Non-pigmented ciliary epithelial cell (primary cell): ENCODE measurements at places on chromosomes 3 and 15.

- DNase-seq = no peak
Observed at GRCh38 chr3:117611211-117611610, 901.6 kb downstream of the TUSC7 start.

GRCh38 chr3:45179163-45179562, 33.0 kb upstream of the CDCP1 start:
- no peak for DNase-seq

DNA sequence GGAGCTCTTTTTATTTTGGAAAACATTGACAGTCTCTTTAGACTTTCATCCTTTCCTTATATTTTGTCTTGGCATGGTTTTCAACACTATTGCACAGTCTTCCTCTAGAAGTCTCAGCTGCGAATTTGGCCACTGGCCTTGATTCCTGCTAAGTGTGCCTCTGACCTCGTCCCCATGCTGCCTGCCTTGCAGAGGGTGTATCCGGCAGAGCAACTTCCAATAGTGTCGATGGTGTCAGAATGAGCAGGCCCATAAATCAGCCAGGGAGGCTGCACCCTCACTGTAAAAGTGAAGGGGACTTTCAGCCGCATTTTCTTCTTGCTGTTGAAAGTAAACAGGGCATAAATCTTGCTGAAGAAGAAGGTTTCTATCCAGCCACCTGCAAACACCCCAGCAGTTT, 336.7 kb upstream of the TRIM42 start:
- no peak for DNase-seq

DNA sequence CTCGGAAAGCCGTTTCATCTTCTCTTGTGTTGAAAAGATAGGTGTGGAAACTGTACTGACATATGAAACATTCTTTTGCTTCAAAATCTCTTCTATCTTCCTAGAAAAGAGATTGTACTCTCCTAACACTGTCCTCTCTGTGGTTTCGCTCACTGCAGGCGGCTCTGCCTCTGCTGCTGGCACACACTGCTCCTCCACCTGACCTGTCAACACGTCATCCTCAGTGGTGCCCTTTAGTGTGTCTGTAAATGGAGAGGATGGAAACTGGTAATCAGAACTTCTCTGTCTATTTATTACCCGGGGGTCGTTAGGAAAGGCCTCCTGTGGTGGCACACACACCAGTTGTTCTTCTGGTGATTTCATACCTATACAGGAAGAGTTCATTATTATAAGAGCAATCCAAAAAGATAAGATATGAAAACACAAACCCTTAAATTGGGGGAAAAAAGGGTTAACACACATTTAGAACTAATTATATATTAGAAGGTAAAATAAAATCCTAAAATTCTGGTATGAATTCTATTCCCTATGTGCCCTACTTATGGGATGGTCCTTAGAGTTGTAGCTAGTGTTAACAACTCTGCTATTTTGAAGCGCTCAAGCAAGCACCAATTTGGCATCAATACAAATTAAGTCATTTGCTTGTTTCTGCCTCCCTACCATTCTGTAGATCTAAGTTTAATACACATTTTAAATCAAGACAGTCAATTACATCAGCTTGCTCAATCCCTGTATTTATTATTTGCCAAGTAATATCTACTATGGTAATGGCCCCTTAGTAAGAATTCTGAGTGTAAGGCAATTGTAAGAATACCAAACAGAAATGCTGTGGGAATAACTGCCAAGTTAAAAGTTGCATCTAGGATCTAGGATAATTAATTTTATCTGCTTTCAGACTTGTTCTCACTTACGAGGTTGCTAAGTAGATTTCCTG, 49.2 kb downstream of the TASOR start:
- no peak for DNase-seq

GRCh38 chr3:122258757-122259371, 66.2 kb upstream of the CSTA start:
- DNase-seq = no peak

GRCh38 chr3:196684548-196685407, 27.3 kb downstream of the CEP19 start:
- DNase-seq = peak; percentile 14

- peak; percentile 44 for DNase-seq
Observed at GRCh38 chr3:134197681-134198261, 52.9 kb downstream of the RYK start.

DNA sequence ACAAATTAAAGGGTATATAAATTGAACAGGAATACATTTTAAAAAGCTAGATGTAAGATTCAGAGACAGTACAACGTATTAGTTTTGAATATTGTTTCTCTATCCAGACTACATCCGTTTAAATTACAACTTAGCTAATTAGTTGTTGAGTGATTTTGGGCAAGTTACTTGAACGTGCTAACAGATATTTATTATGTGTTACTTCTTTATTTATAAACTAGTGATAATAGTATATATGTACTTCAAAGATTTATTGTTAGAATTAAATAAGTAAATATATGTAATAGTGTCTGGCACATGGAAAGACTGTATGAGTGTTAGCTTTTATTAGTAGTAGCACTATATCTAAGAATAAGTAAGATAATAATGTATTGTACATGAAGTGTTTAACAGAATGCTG, 92.0 kb upstream of the GBE1 start:
- DNase-seq = no peak

DNA sequence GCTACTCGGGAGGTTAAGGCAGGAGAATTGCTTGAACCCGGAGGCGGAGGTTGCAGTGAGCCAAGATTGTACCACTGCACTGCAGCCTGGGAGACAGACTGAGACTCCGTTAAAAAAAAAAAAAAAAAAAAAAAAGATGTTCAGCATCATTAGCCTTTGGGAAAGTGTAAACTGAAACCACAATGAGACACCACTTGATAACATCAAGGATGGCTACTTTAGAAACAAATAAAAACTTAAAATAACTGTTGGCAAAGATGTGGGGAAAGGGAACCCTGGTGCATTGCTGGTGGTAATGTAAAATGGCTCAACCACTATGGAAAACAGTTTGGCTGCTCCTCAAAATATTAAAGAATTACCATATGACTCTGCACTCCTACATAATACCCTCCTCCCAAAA, 1.9 kb downstream of the LEO1 start:
- DNase-seq = no peak

DNA sequence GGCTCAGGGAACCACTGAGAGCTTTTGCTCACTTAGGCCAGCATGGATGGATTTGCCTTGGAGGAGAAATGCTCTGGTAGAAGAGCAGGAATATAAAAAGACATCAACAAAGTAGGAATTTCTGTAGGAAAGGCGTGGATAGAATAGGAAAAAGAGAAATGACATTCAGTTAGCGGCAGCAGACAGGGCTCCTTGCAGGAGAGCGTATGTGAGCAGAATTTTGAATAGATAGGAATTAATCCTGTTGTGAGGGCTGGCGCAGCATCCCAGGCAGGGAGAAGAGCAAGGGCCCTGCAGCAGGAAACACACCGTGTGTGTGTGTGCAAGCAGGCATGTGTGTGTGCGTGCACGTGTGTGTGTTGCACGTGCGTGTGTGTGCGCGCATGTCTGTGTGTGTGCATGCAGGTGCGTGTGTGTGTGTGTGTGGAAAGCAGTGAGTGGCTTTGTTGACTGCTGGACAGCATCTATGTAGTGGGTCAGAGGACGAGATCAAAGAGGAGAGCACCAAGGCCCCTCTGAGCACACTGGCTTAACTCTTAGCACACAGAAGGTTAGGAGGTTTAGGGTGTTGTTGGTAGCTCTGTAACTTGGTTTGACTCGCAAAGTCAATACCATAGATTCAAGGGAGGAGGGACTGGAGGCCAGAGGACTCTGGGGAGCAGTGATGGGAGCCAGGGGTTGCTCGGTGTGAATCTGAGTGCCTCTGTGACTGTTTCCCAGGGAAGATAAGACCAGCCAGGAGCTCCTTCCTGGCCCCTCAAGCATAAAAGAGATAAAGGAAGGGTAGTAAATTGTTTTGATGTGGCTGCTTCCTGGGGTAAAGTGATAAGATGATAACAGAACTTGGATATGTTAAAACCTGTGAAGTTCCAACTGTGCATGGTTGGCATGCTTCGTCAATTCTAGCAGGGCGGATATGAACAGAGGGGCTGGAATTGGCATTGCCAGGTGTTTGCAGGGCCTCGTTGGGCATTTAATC, 639.5 kb downstream of the NR2F2 start:
- DNase-seq = no peak

- DNase-seq = peak; percentile 83
Observed at GRCh38 chr3:189664311-189664710, 33.1 kb downstream of the TP63 start.

GRCh38 chr3:114452256-114452655, 158.4 kb downstream of the TIGIT start:
- no peak for DNase-seq

DNA sequence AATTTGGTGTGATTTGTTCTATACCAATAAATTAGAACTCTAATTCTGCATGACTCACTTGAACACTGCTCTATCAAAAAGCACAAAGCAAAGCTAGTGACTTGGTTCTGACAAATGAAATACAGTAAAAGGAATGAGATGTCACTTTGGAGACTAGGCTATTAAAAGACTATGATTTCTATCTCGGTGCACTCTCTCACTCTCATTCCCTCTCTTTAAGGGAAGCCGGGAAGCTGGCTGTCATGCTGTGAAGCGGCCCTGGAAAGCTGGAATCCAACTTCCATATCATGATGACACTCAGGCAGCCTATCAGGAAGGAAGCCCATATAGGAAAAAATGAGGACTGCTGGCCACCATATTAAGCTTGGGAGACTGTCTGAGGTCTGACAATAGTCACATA, 590.1 kb upstream of the CBLB start:
- DNase-seq = no peak

- DNase-seq = no peak
Observed at GRCh38 chr3:195257454-195258448, 13.2 kb downstream of the XXYLT1 start.

GRCh38 chr3:158573714-158574113, 2.7 kb downstream of the MLF1 start:
- no peak for DNase-seq

GRCh38 chr3:124797426-124797945, 67.2 kb downstream of the UMPS start:
- no peak for DNase-seq

DNA sequence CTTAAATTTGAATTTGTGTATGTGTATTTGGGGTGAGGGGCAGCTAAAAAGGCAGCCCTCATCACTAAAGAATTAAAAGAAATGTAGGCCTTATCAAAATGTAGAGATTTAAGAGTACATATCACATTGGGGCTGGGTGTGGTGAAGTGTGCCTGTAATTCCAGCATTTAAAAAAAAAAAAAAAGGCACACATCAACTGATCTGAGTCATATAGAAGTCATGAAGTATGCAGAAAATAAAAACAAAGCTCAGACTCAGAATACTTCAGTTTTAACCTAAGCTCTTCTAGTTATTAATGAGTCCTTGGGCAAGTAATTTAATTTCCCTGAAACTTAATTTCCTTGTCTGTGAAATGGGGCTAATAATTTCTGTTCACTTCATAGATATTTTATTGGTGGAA, 31.6 kb downstream of the SLC24A1 start:
- no peak for DNase-seq

- DNase-seq = no peak
Observed at GRCh38 chr15:39934397-39935071, 619 bp downstream of the EIF2AK4 start.

DNA sequence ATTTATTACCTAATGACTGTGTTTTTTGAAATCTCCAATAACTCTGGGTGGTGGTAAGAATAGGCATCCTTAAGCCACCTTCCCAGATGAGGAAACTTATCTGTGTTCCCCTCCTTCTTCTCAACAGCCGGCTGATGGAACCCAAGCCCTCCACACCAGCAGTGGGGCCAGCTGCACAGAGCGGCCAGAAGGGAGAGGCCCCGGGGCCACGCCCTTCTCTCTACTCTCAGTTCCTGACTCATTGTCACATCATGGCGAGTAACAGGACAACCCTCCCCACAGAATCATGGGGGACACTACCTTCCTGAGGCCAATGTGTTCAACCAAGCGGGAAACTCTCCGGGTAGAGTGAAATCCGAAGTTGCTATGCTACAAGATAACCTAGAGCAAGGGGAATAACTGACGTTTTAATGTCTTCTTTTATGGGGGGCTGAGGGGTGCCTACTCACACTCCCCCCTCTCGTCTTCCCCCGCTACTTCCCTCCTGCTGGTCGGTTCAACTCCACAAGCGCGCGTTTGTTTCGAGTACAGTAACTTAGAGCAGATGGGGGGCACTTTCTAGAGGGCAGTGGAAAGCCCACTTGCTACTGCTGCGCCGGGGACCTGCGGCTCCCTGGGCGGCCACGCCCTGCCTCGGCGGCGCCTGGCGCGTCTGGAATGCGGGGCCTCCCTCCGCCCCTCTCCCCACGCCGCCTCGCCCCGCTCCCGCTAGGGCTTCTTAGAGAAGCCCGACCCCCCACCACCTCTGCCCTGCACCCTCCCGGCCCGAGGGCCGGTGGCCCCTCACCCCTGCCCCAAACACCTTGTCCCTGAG, 621 bp downstream of the ANXA2 start:
- no peak for DNase-seq

- peak; percentile 77 for DNase-seq
Observed at GRCh38 chr3:31377045-31377642, 155.6 kb upstream of the STT3B start.

GRCh38 chr3:175005881-175006280, 146.7 kb downstream of the NAALADL2 start:
- no peak for DNase-seq

DNA sequence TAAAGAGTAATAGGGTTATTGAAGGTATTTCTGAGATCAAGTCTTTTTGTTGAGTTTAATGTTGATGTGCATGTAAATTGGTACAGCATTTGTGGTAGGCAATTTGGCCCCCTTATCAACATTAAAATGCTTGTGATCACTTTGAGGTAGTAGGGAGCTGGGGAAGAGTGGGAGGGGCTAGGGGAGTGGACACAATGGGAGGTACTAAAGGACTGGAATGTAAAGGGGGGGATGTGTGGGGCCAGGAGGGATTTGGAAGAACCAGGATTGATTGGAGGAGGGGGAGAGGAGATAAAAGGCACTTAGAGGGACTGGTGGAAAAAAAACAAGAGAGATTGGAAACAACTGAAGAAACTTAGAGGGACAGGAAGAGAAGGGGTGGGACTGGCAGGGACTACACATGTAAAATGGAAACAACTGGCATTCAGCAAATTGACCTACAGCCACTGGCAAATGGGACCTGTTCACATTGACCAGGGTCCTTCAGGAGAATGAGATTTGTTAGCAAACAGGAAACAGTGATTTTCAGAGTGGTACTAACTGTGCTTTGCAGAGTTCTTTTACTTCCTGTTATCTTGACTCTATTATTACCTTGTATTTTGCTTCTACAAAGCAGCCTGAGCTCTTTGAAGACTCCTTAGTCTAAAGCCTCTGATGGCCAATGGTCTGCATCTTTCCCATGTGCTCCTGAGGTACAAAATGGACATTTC, 47.8 kb upstream of the ZBTB38 start:
- no peak for DNase-seq

- DNase-seq = no peak
Observed at GRCh38 chr3:19749448-19750017, 184.5 kb downstream of the EFHB start.

DNA sequence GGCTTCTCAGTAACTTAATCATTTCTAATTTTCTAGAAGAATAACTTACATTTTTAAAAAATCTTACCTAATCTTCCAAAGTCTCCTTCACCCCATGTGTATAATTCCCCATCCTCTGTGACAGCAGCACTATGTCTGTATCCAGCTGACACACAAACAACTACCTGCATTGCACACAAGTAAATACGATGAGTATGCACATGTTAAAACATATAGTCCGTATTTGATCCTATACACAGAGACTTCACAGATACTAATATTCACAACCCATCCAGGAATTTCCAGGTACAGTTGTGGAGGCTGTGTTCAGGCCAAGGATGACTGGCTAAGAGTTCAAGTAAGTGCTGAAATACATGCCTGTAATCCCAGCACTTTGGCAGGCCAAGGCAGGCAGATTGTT, 78.6 kb downstream of the HERC1 start:
- DNase-seq = no peak

- no peak for DNase-seq
Observed at GRCh38 chr3:157166561-157166960, 6.6 kb upstream of the CCNL1 start.
